ENCODE measurements at places on chromosomes 7 and 10.

- no peak for DNase-seq
These were observed 436.2 kb upstream of the IGFBP3 start for GRCh38 chr7:46357290-46357689.

DNA sequence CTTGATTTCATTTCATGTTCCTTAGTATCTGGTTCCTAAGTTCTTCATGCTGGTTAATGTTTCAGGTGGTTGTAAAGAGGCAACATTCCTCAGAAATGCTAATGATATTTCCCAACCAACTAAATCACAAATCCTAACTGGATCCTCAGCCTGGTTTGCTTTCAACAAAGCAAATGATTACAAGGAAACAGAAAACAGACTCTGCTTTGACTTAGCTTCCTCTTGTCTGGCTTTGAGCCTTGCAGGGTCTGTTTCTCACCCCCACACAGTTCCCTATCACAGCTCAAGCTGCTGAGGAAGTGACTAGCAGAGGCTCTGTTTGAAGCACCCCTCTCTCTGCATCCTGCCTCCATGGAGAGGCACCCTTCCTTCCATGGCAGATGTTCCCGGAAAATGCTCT, 130.2 kb upstream of the CTTNBP2 start:
- DNase-seq: no peak

DNA sequence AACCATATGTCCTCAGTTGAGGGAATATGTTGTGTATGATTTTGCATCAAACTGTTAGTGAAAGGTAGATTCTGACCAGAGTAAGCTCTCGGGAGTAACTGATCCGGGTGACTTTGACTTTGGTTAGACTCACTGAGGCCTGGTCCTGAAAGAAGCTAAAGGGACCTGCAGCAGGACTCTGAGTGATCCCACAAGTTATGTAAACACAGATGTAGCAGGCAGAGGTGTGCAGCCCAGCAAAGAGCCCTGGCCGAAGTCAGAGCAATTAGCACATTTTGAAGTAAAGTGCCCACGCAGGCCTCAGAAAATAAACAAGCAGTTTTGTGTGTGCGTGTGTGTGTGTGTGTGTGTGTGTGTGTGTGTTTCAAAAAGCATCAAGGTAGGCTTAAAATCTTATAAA, 245.6 kb upstream of the FERD3L start:
- DNase-seq: no peak

- no peak for DNase-seq
These were observed 61.3 kb downstream of the ZNF22 start for GRCh38 chr10:45061982-45062381.

DNA sequence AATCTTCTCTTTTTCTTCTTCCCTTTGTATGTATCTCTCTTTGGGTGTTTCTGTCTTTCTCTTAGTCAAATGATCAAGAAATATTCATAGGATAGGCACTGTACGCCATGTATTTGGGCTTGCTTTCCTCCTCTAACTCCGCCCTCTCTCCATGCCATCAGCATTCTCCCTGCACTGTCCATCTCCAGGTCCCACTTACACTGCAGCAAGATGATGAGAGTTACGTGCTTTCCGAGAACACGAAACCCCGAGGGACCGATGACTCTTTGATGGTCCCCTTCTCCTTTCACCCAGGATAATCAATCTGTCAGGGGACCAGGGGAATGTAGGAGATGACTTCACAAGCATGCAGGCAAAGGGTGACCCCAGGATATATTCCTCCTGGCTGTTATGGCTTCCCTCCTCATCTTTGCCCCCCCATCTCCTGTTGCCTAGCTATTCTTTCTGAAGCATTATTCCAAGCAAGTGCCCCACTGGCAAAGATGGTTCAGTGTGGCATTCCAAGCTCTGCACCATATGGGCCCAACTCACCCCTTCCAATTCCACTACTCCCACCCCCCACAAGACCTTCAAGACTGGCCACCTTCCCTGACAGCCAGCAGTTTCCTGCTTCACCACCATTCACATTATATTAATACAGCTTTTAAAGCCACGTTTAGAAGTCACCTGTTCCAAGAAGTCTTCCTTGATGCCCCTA, 40.0 kb downstream of the HIF1AN start:
- DNase-seq: no peak

- no peak for DNase-seq
These were observed 6.9 kb downstream of the MYOZ1 start for GRCh38 chr10:73634421-73634820.

DNA sequence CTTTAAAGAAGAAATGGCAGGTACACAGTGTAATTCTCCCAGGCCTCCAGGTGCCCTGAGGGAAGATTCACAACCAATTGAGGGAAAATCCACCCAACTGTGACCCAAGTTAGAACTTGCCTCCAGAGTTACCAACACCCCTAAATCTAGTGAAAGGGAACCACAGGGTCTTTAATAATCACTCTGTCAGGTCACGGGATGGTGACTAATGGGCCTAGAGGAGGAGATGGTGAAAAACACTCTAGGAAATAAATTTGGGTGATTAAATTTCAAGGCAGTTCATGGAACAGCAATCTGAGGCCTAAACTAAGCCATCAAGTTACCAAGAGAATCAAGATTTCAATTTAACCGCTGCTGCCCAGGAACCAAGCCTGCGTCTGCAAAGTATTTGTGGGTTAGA, 26.7 kb upstream of the SLF2 start:
- no peak for DNase-seq

- peak; percentile 59 for DNase-seq
These were observed 21.8 kb downstream of the NET1 start for GRCh38 chr10:5434017-5434753.

DNA sequence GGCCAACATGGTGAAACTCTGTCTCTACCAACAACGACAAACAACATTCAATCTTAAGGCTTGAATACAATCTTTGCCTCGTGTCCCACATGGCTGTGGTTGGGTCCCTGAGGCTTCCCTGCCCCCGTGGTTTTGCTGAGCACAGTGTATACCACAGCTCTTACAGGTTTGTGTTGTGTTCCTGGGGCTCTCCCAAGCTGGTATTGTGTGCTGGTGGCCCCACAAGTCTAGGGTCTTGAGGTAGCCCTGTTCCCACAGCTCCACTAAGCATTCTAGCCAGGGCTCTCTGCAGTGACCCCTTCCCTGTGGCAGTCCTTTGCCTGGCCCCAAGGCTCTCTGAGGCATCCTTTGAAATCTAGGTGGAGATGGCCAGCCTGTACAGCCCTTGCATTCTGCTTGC, 68.0 kb upstream of the CCNY start:
- no peak for DNase-seq

- no peak for DNase-seq
These were observed 28.0 kb upstream of the KPNA7 start for GRCh38 chr7:99235925-99236324.

DNA sequence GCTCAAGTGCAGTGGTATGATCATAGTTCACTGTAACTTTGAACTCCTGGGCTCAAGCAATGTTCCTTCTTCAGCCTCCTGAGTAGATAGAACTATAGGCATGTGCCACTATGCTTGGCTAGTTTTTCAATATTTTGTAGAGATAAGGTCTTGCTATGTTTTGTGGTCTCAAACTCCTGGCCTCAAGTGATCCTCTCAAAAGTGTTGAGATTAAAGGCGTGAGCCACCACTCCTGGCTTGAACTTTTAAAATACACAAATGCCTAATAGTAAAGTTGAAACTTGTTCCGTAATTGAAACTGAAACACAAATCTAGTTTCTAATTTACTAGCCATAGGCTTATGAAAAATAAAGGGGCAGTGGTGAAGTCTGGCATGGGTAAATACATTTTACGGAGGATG, 65.7 kb downstream of the AP3M1 start:
- DNase-seq: no peak

DNA sequence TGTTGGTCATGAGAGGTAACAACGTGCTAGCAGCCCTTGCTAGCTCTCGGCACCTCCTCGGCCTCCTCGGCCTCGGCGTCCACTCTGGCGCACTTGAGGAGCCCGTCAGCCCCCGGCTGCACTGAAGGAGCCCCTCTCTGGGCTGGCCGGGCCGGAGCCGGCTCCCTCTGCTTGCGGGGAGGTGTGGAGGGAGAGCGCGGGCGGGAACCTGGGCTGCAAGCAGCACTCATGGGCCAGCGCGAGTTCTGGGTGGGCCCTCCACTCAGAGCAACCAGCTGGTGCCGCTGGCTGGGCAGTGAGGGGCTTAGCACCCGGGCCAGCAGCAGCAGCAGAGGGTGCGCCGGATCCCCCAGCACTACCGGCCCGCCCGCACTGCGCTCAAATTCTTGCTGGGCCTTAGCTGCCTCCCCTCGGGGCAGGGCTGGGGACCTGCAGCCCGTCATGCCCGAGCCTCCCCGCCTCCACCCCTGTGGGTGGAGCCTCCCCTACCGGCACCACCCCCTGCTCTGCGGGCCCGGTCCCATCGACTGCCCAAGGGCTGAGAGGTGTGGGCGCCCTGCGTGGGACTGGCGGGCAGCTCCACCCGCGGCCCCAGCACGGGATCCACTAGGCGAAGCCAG, 96.1 kb downstream of the PAXIP1 start:
- DNase-seq: no peak

- DNase-seq: no peak
These were observed 14.2 kb upstream of the FRMPD2 start for GRCh38 chr10:48288661-48289060.

DNA sequence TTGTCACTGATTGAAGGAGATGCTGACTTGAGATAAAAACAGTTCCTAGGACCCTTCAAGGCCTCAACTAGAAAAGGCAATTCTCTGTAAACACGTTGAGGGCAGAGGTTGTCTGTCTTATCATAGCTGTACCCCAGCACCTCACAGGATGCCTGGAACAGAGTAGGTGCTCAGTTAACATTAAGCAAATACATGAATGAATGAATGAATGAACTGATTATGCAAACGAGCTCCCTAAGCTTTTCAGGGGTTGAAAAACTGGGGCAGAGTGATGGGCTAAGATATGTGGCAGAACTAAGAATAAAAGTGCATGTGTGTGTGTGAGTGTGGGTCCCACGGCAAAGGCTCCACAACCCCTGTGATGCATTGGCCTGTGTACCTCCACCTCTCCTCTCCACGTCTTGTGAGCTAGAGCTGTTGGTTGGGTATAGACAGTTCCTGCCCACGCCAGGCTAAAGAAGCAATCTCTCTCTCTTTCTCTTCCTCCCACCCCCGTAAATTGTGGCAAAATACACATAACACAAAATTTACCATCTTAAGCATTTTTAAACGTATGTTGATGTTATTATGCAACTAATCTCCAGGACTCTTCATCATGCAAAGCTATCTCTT, 20.9 kb upstream of the SMC3 start:
- no peak for DNase-seq

DNA sequence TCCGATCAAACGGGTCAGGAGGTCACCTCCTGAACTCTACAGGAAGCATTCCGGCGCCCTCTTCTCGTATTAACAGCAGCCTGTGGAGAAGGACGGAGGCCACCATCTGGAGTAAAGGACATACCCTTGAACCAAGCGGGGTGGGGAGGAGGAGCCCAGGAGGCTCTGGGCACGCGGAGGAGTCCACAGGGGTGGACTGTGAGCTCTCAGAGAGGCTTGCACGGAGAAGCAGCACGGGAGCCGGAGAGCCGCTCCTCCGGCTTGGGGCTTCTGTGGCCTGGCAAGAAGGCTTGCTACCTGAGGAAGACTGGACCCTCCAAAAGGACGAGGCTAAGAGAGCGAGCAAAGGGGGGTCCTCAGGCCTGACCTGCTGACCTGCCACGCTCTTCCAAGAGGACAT, 77.9 kb downstream of the MAD1L1 start:
- DNase-seq: no peak

GRCh38 chr10:92848037-92848440, 281 bp upstream of the EXOC6 start:
- peak; percentile 38 for DNase-seq

DNA sequence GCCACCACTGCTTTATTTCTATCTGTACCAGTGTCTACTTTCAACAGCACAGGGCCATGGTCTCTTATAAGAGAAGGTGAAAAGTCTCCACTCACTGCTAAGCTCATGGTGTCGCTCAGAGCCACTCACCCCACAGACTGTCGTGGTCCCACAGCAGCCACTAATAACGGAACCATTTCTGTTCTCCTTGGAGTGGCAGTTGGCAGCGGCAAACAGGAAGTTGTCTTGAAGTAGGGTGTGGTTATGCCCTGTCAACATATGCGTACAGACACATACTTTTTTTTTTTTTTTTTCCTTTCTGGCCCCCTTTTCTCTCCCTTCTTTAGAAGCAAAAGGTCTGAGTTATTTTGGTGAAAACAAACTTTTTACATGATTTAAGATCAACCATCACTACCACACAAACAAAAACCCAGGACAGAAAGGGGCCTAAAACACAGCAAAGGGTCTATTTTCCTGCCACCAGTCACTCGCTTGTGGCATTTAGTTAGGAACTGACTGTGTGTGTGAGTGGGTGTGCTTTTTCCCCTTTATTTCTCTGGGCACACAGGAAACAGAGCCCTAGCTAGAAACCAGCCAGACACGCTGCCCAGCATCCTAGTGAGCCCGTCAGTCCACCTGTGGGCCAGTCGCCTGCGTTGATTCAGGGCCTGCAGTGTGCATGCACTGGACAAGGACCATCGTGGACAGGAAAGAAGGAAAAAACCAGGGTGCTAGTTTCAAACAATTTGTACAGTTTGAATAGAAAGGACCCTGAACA, 96.7 kb upstream of the EFCAB10 start:
- DNase-seq: no peak

GRCh38 chr10:63884426-63884825, 363.2 kb downstream of the REEP3 start:
- DNase-seq: no peak

DNA sequence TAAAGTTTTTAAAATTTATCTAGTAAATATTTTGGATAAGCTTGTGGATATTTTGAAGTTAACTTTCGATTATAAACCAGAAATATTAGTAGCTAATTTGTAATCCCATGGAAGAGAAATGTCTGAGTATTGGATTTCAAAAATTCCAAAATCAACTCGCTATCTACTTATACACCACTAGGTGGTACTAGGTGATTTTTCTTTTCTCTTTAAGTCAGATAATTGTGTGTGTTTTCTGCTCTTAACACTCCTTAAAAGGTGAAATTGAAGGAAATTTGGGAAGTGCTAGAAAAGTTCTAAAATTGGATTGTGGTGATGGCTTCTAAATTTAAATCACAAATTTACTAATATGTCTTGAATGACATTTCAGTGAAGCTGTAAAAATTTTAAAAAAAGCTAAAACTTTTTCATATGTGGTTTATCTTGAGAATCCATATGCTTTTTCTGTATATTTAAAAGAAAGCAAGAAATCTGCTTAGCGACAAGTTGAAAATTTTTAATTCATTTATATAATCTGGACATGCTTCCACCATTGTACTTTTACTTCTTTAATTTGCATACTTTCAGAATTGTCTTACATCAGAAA, 90.2 kb downstream of the IPMK start:
- DNase-seq: peak; percentile 35

- DNase-seq: no peak
These were observed 21.7 kb downstream of the HIBADH start for GRCh38 chr7:27640884-27641574.

DNA sequence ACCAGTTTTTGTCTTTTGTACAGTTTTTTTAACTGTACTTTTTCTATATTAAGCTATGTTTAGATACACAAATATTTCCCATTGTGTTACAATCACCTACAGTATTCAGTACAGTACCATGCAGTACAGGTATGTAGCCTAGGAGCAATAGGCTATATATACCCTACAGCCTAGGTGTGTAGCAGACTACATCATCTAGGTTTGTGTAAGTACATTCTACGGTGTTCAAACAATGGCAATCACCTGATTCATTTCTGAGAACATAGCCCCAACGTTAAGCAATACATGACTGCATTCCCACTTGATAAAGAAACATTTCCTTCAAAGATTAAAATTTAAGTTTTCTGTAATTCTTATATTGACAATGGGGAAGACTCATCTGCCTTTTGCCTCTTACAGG, 89.4 kb downstream of the TRIL start:
- DNase-seq: no peak

- DNase-seq: no peak
These were observed 12.3 kb downstream of the MRPS24 start for GRCh38 chr7:43856996-43857395.

- no peak for DNase-seq
These were observed 173.9 kb downstream of the GRID1 start for GRCh38 chr10:86192691-86193090.
